ENCODE measurements at places on chromosomes 7 and 10.

DNA sequence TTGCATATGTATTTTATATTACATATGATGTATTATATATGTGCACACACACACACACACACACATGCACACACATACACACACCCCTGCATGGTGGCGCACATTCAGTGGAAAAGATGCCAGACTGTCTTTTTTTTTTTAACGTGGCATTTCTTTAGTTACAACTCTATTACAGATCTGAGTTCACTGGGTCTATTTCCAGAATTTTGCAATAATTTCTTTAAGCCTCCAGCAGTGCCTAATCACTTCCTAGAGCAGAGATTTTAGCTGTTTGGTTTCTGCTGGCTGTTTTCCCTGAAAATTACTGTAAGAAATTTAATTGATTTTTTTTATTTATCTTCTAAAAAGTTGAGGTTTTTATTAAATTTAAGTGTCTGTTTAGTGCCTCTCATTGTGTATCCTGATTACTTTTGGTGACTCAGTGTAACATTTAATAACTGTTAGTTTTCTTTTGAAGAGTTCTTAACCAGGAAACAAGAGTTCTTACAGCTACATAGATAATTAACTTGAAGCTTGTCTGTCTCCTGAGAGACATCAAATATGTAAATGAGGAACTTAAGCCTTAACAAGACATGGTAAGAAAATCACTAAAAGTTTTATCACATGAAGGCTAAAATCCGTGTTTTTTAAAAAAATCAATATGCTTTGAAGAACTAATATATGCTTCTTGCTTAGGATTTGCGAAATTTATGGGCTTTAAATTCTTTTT lies 232.0 kb downstream of the MDFIC start:
- DNase-seq, result no peak

DNA sequence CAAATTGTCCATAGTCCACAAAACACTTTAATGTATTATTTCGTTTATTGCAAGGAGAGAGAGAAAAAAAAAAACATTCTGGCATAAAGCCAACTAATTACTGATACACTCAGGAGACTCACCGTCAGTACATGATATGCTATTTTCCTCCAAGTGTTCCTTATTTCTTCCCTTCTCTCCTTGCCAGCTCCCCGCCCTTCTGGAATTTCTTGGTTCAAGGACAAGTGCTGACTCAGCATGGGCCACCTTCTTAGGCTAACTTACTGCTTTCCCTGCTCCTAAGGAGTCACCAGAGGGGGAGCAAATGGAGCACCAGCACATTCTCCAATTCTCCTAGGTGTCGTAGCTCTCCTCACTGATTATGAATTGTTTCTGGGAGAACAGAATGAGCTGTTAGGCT lies 133.8 kb upstream of the HDAC9 start:
- peak; percentile 58 for DNase-seq

GRCh38 chr7:98250789-98251188 lies 1.2 kb downstream of the TECPR1 start:
- DNase-seq, result peak; percentile 32

DNA sequence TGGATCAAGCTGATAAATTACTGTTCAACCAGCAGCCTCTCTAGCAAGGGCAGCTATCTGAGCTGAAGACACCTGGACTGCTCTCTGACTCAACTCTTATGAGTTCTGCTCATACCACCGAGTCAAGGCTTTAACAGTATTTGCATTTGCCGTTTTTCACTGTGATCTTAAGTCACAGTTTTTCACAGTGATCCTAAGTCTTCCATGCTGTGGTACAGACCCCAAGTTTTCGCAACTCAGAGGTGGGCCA lies 31.3 kb downstream of the PIP4K2A start:
- DNase-seq, result no peak

- DNase-seq, result no peak
These were observed 212.1 kb downstream of the MACC1 start for GRCh38 chr7:20005081-20005480.

- DNase-seq, result no peak
These were observed 123.8 kb downstream of the SEMA3A start for GRCh38 chr7:84070770-84071169.

DNA sequence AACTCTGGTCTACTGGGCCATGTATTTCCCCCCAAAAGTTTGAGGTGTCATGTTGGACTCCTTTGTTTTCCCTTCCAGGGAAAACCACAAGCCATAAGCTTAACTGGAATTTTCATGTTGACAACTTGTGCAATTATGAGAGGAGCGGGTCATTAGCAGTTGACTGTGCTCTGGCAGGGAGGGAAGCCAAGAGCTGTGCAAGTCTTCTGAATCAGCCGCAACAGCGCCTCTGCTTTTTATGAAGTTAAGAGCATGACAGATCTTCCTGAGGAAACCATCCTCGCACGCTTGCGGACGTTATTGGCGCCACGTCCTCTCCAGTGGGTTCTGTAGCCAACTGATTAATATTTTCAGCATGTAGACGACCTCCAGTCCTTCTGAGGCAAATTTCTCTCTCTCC lies 148.7 kb upstream of the MKI67 start:
- no peak for DNase-seq

- no peak for DNase-seq
These were observed 224.0 kb upstream of the PLXDC2 start for GRCh38 chr10:19592276-19592675.

- DNase-seq, result no peak
These were observed 92.6 kb downstream of the MTERF1 start for GRCh38 chr7:91787931-91788330.

- DNase-seq, result peak; percentile 25
These were observed 23.6 kb upstream of the SEMA3C start for GRCh38 chr7:80942261-80943041.

DNA sequence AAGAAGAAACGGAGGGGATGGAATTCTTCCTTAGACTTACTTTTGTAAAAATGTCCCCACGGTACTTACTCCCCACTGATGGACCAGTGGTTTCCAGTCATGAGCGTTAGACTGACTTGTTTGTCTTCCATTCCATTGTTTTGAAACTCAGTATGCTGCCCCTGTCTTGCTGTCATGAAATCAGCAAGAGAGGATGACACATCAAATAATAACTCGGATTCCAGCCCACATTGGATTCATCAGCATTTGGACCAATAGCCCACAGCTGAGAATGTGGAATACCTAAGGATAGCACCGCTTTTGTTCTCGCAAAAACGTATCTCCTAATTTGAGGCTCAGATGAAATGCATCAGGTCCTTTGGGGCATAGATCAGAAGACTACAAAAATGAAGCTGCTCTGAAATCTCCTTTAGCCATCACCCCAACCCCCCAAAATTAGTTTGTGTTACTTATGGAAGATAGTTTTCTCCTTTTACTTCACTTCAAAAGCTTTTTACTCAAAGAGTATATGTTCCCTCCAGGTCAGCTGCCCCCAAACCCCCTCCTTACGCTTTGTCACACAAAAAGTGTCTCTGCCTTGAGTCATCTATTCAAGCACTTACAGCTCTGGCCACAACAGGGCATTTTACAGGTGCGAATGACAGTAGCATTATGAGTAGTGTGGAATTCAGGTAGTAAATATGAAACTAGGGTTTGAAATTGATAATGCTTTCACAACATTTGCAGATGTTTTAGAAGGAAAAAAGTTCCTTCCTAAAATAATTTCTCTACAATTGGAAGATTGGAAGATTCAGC lies 158.7 kb upstream of the LANCL2 start:
- no peak for DNase-seq

- DNase-seq, result no peak
These were observed 154.7 kb downstream of the PRPF18 start for GRCh38 chr10:13741438-13741837.

- no peak for DNase-seq
These were observed 355.0 kb downstream of the GLRX3 start for GRCh38 chr10:130491011-130491692.

- DNase-seq, result no peak
These were observed 182.4 kb downstream of the CCDC3 start for GRCh38 chr10:12819071-12819470.

DNA sequence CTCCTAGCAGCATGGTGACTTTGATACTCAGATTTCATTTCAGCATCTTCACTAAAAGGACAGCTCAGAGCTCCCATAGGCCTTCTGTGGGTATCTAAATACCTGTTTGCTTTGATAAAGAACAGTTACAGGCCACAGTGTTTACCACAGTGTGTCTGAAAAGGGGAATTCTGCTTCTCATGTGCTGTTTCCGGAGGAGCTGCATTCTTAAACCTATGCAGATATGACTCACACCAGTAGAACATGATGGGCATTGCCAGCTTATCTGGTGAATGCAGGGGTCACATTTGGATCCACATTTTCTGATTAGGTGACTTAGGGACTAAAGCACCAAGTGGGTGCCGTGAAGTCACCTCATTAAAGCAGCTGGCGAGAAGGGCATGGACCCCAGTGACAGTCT lies 52.6 kb downstream of the TRRAP start:
- DNase-seq, result no peak

DNA sequence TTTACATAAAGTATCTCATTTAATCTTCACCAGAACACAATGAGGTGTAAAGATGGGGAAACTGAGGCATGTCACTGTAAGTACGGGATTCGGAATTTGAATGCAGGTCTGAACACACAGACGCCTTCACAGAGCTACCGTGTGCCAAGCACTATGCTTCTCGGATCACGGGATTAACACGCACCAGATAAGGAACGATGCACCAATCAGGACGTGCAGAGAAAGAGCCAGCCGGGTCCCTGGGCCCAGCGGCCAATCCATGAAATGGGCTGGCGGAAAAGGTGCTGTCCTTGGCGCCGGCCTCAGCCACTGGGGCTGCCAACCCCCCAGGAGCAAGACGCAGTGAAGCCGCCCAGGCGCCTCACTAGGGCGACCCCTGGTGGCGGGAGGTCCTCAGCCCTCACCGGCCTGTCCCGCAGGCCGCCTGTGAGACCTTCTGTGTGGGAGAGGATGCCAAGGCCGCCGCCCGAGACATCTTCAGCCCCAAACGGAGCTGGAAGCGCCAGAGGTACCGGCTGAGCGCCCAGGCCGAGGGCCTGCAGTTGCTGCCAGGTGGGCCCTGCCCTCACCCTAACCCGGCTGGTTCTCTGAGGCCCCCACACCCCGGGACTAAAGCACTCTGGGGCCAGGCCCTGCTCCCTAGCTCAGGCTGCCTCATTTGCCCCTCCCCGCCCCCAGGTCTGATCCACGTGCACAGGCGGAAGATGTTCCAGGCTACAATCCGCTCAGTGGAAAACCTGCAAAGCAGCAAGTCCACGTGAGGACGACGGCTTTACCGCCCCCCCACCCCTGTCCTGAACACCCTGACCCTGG lies 15.6 kb downstream of the ATG9B start:
- DNase-seq, result peak; percentile 86
